Placental pericyte (primary cell): ENCODE measurements at places on chromosomes 3 and 15. TPM values are rescaled to one million over a fixed set of nuclear protein-coding genes. Genes with fewer than 3 reads are reported as not detected.

SH3BP5 gene
- 5.6 and 14.2 TPM in 2 replicates for total RNA-seq

AMT gene
- total RNA-seq, result 0.29 and 1.1 TPM in 2 replicates

USP4 gene
- total RNA-seq, result 20.8 and 26.9 TPM in 2 replicates

ANKRD63 gene
- not detected in 2 replicates for total RNA-seq

EHHADH gene
- total RNA-seq, result 1.1 and 3.3 TPM in 2 replicates

CLDN16 gene
- 0.22 and 0.29 TPM in 2 replicates for total RNA-seq
